ENCODE measurements at places on chromosomes 4 and X. TPM values are rescaled to one million over a fixed set of nuclear protein-coding genes. Genes with fewer than 3 reads are reported as not detected.

The NAP1L2 gene
- 1.6 TPM for total RNA-seq

The F8A2 gene
- not detected for total RNA-seq

The ELF2 gene
- 50.8 TPM for total RNA-seq

The PLAC1 gene
- total RNA-seq, result 0.24 TPM

The SYNPO2 gene
- 15.8 TPM for total RNA-seq

The ACOT9 gene
- total RNA-seq, result 13.6 TPM

The DCAF12L2 gene
- total RNA-seq, result 0.42 TPM

The ODAM gene
- 0.14 TPM for total RNA-seq

- no peak for DNase-seq
- no peak overlapping the region for H3K27ac ChIP-seq
- H3K4me3 ChIP-seq, result no peak overlapping the region
- H3K4me1 ChIP-seq, result no peaks in the 10 kb centered on the region
- no peaks in the 10 kb centered on the region for H3K36me3 ChIP-seq
Measured at GRCh38 chr4:65623506-65623905, 46.8 kb downstream of the EPHA5 start.

DNA sequence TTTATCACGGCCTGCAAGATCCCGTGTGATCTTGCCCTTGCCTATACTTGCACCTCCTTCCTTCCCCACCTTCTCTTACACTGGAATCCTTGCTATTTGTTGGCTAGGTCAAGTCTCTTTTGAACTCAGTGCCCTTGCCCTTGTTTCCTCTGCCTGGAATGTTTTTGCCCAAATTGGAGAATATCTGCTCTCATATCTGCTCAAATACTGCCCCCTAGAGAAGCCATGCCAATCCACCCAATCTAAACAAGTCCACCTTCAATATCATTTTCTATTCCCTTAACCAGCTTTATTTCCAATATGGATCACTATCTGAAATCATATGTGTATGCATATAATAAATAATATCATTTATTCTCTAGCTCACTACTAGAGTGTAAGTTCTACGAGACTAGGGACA is 1044.2 kb upstream of the FTHL17 start:
- no peaks in the 10 kb centered on the region for H3K27me3 ChIP-seq
- no peak overlapping the region for H3K27ac ChIP-seq
- H3K4me3 ChIP-seq, result no peak overlapping the region
- DNase-seq, result no peak
- H3K36me3 ChIP-seq, result no peaks in the 10 kb centered on the region

- no peak for DNase-seq
- H3K27me3 ChIP-seq, result no peaks in the 10 kb centered on the region
- no peaks in the 10 kb centered on the region for H3K4me1 ChIP-seq
- no peak overlapping the region for H3K4me3 ChIP-seq
- no peaks in the 10 kb centered on the region for H3K36me3 ChIP-seq
- H3K27ac ChIP-seq, result no peak overlapping the region
Measured at GRCh38 chr4:141802333-141802732, 165.9 kb downstream of the IL15 start.

DNA sequence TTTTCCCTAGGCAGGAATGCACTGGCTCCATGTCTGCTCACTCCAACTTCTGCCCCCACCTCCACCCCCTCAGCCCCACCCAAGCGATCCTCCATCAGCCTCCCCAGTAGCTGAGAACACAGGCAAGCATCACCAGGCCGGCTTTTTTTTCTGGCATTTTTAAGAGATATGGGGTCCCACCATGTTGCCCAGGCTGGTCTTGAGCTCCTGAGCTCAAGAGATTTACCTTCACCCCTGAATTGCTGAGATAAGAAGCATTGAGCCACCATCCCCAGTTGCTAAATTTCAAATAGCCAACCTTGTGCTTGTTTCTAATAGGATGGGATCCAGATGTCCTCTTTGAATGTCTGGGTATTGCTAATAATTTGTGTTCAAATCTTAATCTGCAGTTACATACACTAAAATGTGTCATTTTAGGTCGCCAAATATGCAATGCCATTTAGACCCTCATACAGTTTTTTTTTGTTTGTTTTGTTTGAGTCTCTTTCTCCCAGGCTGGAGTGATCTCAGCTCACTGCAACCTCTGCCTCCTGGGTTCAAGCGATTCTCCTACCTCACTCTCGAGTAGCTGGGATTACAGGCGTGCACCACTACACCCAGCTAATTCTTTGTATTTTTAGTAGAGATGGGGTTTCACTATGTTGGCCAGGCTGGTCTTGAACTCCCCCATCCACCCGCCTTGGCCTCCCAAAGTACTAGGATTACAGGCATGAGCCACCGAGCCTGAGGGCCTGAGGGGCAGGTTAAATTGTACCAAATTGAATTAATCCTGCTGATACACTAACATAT is 8.8 kb downstream of the LARP7 start:
- H3K27ac ChIP-seq, result no peak overlapping the region
- no peaks in the 10 kb centered on the region for H3K4me1 ChIP-seq
- H3K36me3 ChIP-seq, result peaks cover 49% of the 10 kb centered on the region
- H3K27me3 ChIP-seq, result no peaks in the 10 kb centered on the region
- no peak overlapping the region for H3K4me3 ChIP-seq
- no peak for DNase-seq

- H3K27me3 ChIP-seq, result no peaks in the 10 kb centered on the region
- H3K4me3 ChIP-seq, result no peak overlapping the region
- no peak overlapping the region for H3K27ac ChIP-seq
- no peaks in the 10 kb centered on the region for H3K4me1 ChIP-seq
- no peak for DNase-seq
Measured at GRCh38 chr4:52102587-52102986, 51.5 kb downstream of the SPATA18 start.

- H3K36me3 ChIP-seq, result no peaks in the 10 kb centered on the region
- H3K27me3 ChIP-seq, result no peaks in the 10 kb centered on the region
- H3K4me1 ChIP-seq, result no peaks in the 10 kb centered on the region
- no peak overlapping the region for H3K4me3 ChIP-seq
- no peak overlapping the region for H3K27ac ChIP-seq
- no peak for DNase-seq
Measured at GRCh38 chrX:9593756-9594155, 128.9 kb downstream of the TBL1X start.

DNA sequence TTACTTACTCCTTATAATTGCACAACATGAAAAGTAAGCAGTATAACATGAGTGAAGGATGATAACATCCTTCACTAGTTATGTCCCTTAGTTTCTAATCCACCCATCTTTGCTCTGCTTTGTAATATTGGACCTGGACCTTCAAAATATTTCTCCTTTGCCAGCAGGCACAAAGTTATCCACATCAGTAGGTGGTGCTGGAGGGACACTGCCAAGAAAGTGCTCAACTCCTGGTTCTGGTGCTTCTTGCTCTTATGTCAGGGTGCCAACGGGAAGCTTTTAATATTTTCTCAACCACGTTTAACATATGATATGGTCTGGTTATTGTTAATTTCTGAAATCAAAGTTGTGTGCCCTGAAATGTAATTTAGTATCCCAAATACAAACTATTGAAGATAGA is 49.1 kb downstream of the TMEM165 start:
- H3K27ac ChIP-seq, result no peak overlapping the region
- no peak for DNase-seq
- peaks cover 16% of the 10 kb centered on the region for H3K36me3 ChIP-seq
- H3K4me3 ChIP-seq, result no peak overlapping the region

DNA sequence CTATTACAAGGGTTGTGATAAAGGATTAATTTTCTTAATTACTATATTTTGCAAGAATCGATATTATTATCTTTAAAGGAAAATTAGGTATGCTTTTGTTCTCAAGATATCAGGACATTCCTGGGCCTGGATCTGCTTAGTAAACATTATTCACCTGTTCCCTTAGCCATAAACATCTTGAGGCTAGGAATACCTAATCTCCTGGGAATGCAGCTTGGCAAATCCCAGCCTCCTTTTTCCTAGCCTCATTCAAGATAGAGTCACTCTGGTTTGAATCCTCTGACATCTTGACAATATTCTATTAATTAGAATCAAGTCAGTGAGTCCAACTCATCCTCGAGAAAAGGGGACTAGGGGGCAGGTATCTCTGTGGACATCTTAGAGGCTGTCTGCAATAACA is 327.1 kb downstream of the STIM2 start:
- no peaks in the 10 kb centered on the region for H3K4me1 ChIP-seq
- DNase-seq, result no peak
- no peak overlapping the region for H3K27ac ChIP-seq
- H3K4me3 ChIP-seq, result no peak overlapping the region
- no peaks in the 10 kb centered on the region for H3K27me3 ChIP-seq

DNA sequence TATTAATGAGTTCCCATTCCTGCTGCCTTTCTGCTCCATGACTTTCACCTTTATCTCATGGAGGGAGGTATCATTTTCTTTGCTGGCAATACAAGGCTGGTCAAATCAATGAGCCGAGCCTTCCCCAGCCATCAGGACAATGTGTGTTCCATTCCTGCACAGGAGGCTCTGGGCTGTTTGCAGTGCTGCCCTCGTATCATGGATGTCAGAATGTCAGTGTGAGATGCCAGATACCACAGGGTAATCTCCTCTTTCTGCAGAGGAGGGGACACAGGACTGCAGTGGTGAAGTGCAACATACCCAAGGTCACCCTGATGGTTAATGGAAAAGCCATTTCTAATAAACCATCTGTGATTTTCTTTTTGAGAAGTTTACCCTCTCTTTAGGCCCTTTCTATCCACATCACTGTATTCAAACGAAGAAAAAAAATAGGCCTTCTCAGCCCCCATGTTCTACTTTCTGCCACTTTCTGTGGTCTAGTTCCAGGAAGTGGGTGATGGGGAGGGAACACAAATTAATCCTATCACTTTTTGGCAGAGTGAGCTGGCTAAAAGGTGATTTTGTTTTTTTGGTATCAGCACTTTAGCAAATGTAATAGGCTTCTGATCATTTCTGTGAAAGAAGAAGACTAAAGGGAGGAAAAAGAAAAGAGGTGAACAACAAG is 490.2 kb upstream of the BOD1L1 start:
- no peaks in the 10 kb centered on the region for H3K27me3 ChIP-seq
- DNase-seq, result no peak

DNA sequence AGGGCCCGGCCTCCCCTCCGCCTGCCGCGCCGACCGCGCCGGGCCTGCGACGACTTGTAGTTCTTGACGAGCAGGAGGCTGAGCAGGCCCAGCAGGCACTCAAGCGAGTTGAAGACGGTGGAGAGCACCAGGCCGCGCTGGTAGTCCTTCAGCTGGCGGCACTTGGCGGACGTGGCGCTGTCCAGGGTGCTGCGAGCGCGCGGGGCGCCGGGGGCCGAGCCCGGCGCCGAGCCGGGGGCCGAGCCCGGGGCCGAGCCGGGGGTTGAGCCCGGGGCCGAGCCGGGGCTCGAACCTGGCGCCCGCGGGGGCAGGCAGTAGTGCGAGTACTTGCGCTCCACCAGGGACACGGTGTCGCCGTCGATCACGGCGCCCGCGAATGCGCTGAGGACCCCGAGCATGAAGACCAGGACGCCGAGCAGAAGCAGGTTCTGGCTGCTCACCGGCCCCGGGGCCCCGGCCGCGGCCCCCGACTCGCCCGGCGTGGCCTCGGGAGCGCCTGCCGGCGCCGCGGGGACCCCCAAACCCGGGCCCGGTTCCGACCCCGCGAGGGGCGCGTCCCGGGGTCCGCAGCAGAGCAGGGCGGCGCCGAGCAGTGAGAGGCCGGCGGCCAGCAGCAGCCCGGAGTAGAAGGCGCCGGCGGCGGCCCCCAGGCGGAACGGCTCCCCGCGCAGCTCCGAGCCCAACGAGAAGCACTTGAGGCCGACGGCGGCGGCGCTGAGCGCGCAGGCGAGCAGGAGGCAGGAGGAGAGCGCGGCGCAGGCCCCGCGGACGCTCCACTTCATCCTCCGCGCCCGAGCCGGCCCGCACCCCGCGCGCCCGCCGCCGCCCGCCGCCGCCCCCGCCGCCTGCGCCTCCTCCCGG is 584 bp downstream of the TMEM271 start:
- no peaks in the 10 kb centered on the region for H3K4me1 ChIP-seq
- no peaks in the 10 kb centered on the region for H3K36me3 ChIP-seq
- DNase-seq, result no peak
- H3K27ac ChIP-seq, result no peak overlapping the region

- DNase-seq, result no peak
- H3K36me3 ChIP-seq, result no peaks in the 10 kb centered on the region
- H3K27me3 ChIP-seq, result no peaks in the 10 kb centered on the region
Measured at GRCh38 chr4:47525154-47525819, 40.2 kb downstream of the ATP10D start.

DNA sequence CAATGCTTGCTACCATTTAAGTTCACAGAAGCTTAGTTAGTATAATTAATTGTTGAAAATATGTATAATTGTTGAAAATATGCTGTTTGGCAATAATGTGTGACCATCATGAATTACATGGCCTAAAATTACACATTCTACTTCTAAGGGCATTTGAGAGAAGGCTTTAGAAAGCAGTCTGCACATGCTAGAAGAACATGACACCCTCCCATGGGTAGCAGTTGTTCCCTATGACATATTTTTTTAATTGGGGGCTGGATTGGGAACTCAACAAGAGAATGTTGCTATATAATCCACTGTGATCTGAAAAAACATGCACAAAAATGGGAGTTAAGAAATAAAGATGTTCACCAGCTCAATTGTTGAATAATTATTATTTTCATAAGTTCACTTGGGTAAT is 331.4 kb downstream of the ARHGAP24 start:
- no peak overlapping the region for H3K4me3 ChIP-seq
- H3K36me3 ChIP-seq, result no peaks in the 10 kb centered on the region
- H3K27me3 ChIP-seq, result no peaks in the 10 kb centered on the region
- H3K4me1 ChIP-seq, result no peaks in the 10 kb centered on the region

DNA sequence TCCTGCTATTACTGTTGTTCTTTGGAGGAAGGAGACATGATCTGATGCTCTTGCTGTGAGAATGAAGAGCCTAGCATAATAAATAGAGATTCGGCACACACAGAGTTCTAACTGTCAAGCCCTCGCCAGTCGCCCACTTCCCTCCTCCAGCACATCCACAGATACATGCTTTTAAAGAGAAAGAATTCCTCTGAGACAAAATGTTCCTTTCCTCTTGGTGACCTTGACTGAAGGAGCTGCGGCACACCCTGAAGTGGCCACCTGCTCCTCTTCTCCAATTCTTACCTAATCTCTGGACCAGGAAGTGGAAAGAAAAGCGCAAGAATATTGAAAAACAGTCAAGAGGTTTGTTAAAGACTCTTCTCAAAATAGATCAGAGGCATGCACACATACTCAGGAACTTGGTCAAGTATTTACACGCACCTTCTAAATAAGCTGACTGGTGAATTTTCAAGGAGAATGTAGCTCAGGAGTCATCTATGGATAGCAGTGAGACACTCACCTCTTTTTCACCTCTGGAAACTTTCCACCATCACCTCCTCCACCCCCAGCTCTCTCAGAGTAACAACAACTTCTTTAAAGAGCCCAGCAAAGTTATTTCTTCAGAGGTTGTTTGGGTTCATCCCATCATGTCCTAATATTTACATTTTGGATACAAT is 95.4 kb downstream of the PARM1 start:
- no peak overlapping the region for H3K27ac ChIP-seq
- no peak for DNase-seq
- no peak overlapping the region for H3K4me3 ChIP-seq
- peaks cover 6% of the 10 kb centered on the region for H3K4me1 ChIP-seq

DNA sequence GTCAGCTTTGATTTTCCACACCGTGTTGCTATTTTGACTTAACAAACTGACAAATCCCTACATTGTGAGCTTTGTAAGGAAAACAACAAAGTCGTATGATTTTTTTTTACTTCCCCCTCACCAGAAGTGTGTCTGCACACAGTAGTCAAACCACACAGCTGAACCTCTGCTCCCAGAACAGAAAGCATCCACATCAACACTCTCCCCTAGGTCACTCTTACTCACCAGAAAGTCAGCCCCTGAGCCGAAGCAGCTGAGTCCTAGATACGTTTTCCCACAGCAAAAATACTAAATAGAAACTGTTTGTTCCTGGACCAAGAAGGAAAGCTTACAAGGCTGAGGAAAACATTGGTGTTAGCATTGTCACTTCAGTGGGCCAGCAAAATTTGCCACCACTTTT is 305.7 kb downstream of the DHX15 start:
- no peaks in the 10 kb centered on the region for H3K4me1 ChIP-seq
- H3K27me3 ChIP-seq, result no peaks in the 10 kb centered on the region
- no peak for DNase-seq
- H3K36me3 ChIP-seq, result no peaks in the 10 kb centered on the region
- no peak overlapping the region for H3K4me3 ChIP-seq

All from thymus (tissue), 14 donors.